ENCODE measurements at places on chromosomes 5 and 9.

GRCh38 chr5:32004404-32004803 lies 169.7 kb downstream of the GOLPH3 start:
- no peak for DNase-seq

DNA sequence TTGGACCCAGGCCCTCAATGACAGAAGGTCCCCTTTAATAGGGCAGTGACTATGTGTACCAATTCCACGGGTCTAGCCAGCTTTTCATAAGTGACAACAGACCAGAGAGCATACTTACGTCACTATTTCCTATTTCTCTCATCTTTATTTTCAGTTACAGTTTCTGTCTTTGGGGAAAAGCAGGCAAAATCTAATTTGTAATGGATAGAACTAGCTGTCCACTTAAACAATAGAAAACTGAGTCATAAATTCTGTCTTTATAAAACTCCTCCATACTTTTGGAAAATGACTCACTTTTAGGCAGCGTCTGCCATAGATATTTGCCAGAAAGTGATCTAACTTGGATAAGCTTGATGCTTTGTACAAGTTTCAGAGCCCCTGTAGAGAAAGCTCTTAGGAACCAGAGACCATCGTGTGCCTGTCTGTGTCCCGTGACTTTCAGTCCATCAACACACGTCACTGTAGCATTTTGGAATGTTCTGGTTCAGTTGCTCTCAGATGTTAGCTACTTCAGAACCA lies 101.9 kb downstream of the F2RL2 start:
- DNase-seq = no peak

GRCh38 chr5:106843812-106844416 lies 826.8 kb downstream of the EFNA5 start:
- DNase-seq = no peak

- DNase-seq = no peak
Measured at GRCh38 chr5:80934751-80935150, 25.4 kb upstream of the RASGRF2 start.

GRCh38 chr9:8832386-8832785 lies 1032.8 kb upstream of the DMAC1 start:
- DNase-seq = no peak
